ENCODE measurements at places on chromosomes 2 and 18.
A peak's percentile ranks its signal among the peaks of the same experiment; 100 is the strongest.

DNA sequence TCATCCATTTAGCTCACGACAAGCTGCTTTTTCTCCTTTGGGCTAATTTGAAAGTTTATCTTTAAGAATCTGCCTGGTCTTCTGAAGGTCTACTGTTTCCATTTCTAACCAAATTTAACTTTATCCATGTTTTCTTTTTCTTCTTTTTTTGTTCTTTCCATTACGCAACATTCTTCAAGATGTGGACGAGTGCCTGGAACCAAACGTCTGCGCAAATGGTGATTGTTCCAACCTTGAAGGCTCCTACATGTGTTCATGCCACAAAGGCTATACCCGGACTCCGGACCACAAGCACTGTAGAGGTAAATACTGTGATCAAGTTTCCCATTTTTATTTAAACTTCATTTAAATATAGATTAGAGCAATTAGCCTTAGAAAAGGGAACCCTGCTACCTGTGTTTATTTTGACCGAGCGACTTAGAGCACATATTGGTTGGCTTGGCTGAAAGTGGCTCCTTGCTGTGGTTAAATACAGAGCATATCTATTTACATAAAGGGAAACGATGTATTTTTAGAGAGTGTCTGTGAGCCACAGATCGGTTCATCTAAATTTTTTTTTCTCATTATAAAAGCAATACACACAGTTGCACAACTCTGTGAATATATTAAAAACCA, 183.4 kb upstream of the RASGRP3 start:
- no peak for DNase-seq

GRCh38 chr2:58055033-58055786, 8.6 kb downstream of the VRK2 start:
- DNase-seq: no peak

- no peak for DNase-seq
These were observed 28.2 kb upstream of the INO80C start for GRCh38 chr18:35525795-35526494.

- no peak for DNase-seq
These were observed 47.7 kb downstream of the INPP5D start for GRCh38 chr2:233107831-233108300.

DNA sequence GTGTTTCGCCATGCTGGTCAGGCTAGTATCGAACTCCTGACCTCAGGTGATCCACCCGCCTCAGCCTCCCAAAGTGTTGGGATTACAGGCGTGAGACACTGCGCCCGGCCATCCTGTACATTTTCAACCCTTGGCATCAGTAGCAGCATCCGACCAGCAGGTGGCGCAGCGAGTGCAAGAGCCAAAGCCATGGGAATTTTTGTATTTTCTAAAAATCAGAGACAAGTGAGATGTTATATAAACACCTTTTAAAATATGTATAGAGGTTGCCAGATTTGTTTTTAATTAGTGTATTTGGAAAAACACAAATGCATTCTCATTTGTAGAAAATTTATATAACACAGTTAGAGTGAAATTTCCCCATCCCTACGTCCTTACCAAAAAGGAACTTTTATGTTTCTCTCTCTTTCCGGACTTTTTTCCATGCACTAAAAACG, 36.8 kb downstream of the MOGAT1 start:
- DNase-seq: peak; percentile 42

GRCh38 chr2:139394801-139395200, 614.6 kb upstream of the NXPH2 start:
- no peak for DNase-seq

DNA sequence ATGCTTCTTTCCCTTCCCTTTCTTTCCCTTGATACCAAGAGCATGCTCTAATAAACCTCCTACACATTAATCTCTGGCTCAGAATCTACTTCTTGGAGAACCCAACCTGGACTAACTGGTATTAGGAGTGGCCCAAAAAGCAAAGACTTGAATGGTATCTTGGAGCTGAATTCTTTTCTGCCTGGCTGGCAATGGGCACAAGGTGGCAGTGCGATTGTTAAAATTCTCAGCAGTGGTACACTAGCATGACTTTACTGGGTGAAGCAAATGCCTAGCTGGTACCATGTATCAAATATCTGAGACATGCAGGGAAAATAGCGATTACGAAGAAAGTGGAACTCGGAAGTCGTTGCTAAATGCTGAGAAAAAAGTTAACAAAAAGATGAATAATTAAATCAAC, 376.1 kb downstream of the XIRP2 start:
- no peak for DNase-seq

DNA sequence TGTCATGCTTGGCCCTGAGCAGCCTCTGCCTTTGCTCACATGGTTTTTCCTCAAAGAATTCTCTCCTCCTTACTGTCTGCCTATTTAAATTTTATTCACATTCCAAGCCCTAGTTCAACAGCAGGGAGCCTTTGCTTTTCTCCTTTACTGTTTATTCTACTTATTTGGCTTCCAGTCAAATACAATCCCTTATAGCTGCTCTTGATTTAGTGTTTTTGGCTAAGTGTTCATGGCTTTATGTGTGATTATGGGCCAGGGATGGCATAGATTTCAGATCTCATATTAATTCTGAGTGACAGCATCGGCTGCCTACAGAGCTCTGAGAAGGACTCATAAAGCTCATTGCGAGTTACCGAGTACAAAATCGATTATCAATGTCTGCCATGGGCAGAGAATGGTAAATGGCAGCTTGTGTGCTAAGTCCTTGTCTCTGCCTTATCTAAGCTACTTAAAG, 106.7 kb downstream of the METTL8 start:
- DNase-seq: no peak

GRCh38 chr2:55150834-55151233, 81.3 kb downstream of the CLHC1 start:
- no peak for DNase-seq

- DNase-seq: no peak
These were observed 211.8 kb downstream of the LTBP1 start for GRCh38 chr2:33158482-33159003.

- DNase-seq: no peak
These were observed 6.4 kb downstream of the TRAK2 start for GRCh38 chr2:201444746-201445465.

- DNase-seq: no peak
These were observed 45.7 kb upstream of the ACAA2 start for GRCh38 chr18:49859021-49859359.

DNA sequence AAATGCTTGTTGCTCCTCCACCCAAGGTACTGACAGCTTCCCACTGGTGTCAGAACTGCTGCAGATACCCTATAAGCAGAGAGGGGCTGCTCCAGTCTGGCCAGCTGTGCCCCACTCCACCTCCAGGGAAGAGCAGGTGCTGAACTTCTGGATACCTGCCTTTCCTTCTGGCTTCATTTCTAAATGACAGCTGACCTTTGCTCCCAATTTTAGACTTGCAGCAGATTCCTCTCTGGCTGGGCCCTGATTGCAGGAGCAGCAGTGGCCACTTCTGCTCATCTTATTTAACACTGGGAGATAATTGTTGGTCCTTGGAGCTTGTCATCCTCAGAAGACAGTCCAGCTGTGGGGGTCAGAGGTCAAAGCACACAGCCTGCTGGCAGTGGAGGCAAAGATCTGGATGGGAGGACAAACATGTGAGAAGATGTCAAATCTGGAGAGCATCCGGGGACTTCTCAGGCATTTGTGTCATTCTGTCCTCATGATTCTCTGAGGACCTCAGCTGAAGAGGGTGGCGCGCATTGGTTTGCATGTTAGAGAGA, 38.9 kb downstream of the SETBP1 start:
- DNase-seq: no peak

DNA sequence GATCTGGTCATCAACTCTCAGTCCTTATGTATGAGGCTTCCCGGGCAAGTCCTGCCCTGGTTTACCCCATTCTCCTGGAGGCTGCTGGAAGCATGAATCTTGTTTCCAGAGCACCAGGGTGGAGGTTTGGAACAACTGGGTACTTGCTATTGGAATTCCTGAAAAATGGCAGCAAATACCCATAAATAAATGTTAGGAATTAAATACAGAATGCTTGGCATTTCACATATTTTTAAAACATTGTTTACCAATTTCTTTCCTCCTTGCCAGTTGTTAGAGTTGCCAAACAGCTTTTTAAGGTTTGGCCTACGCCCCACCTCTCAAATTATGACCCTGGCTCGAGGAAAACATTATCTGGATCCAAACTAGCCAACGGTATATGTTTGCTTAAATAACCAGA, 90.6 kb upstream of the ZCCHC2 start:
- DNase-seq: no peak

DNA sequence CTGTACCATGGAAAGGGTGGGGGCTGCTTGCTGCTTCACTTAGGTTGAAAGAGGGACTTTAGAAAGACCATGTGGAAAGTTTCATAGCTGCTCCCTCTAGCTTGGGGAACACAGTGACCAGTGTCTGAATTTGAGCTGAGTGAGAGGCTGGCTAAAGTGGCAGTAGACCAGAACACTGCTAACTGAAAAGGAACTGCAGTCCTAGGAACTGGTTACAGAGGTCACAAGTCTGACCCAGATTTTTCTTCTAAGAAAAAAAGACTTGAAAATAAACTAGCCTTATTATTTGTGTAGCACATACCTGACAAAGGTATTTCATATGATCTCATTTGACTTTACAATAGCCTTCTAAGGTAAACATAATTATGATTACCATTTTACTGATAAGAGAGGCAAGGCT, 153.6 kb downstream of the FSHR start:
- DNase-seq: no peak

DNA sequence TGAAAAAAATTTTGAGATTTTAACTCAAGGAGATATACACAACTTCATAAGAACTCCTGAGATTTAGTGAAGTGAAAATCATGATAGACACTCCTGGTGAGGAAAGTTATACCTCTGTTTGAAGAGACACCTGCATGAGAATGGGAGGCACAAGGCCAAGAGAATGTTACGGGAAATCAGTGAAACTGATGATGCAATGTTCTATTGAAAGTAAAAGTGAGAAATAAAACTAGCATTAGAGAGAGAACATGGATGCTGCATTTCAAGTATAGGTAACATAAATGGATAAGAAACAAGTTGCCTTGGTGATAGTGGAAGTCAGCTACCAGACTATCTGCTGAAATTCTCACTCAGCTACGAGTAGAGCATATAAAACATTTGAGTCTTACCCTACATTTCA, 562.1 kb upstream of the FANCL start:
- no peak for DNase-seq

GRCh38 chr18:32280188-32280783, 90.4 kb downstream of the MEP1B start:
- DNase-seq: no peak

GRCh38 chr2:45888167-45888566, 236.7 kb downstream of the PRKCE start:
- DNase-seq: no peak

GRCh38 chr2:98935111-98935770, 784 bp downstream of the CRACDL start:
- DNase-seq: no peak

GRCh38 chr2:233455006-233455405, 100.7 kb downstream of the DGKD start:
- DNase-seq: no peak

Measured in left renal pelvis (tissue), 4 donors.